Prostate gland (tissue), 2 donors: ENCODE measurements at places on chromosomes 1 and 21. TPM values are rescaled to one million over a fixed set of nuclear protein-coding genes. Genes with fewer than 3 reads are reported as not detected.

The ADAM30 gene
- total RNA-seq: 2.0 TPM

The OR2M3 gene
- total RNA-seq: 0.06 TPM

The GABPA gene
- total RNA-seq: 18.9 TPM

The TNNI3K gene
- total RNA-seq: not detected

The BNIPL gene
- total RNA-seq: 14.8 TPM

The BMP8B gene
- total RNA-seq: 0.77 TPM
